Uterus (tissue), 4 donors: ENCODE measurements at places on chromosomes 7 and 10. TPM values are rescaled to one million over a fixed set of nuclear protein-coding genes. Genes with fewer than 3 reads are reported as not detected.

DNA sequence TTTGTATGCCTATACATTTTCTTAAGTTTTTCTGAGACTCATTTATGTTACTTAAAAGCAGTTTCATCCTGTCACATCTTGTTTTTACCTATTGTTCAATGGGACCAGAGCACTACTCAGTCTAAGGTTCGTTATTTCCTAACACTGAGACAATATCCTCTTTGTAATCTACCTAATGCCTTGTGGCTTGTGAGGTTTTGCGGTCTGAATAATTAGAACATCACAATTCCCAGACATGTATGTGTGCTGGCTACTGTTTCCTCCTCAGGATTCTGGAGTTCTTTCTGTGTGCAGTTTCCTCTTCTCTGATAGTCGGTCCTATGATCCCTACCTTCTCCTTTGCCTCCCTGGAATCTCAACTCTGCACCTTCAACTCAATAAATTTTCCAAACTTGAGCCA is 620.2 kb downstream of the ANKRD7 start:
- no peak for DNase-seq

DNA sequence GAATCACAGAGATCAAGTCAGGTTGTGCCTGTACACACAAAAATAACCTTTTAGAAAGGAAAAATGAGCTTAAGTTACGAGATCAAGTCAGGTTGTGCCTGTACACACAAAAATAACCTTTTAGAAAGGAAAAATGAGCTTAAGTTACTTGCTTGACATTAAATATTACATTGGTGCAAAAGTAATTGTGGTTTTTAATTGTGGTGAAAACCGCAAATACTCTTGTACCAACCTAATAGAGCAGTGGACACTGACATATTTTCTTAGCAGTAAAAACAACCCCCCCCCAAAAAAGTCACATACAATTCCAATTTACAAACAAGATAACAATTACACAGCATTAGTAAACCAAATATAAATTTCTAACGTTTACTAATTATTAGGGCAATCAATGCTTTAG is 595.6 kb downstream of the GRM8 start:
- no peak for DNase-seq

- no peak for DNase-seq
These were observed 35.7 kb downstream of the ITPRID1 start for GRCh38 chr7:31549611-31550010.

DNA sequence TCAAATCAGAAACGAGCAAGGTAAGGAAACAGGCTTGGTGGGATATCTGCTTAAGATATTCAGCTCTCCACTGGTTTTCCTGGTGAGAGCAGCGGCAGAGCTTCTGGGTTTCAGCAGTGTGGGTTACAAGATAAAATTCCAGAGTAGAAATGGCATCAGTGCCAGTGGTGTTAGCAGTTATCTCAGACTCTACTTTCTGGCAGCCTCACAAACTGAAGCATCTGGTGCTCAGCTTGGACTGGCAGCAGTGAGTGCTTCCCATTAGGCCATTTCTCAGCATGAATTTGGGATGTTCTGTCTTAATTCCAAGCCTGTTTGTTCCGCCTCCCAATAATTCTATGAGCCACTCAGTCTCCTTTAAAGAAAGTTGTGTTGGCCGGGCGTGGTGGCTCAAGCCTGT is 6.9 kb upstream of the GSTO2 start:
- no peak for DNase-seq

DNA sequence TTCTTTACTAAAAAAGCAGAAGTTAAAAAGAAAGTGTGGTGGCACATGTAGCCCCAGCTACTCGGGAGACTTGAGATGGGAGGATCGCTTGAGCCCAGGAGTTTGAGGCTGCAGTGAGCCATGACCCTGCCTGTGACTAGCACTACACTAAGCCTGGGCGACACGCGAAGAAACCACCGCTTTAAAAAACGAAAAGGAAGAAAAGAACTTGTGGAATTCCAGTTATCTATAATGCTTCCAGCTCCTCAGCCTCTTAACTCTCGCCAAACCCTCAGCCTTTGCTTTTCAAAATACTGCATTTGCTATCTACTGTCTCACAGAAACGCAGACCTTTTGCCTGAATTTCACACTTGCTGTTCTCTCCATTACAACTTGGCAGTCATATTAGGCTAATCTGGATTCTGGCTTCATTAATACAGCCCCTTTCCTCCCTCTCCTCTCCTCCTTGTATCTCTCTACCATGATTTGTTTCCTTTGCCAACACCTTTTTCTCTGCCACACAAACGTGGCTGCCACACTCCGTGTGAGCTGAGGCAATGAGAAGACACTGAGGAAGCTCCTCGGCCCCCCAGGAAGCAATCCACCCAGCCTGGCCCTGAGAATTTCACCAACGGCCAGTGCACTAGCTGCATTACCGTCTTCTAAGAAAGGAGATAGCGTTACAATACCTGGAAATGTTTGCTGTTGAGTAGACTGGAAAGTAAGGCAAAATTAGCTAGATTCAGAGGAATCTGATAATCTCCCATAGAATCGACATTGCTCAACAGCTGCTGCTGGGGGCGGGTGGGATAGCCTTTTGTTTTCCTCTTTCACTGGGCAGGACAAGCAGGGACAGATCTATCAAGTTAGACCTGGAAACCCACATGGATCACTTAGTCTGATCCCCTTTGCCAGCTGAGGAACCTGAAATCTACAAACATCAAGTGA is 37.2 kb downstream of the CALML5 start:
- no peak for DNase-seq

DNA sequence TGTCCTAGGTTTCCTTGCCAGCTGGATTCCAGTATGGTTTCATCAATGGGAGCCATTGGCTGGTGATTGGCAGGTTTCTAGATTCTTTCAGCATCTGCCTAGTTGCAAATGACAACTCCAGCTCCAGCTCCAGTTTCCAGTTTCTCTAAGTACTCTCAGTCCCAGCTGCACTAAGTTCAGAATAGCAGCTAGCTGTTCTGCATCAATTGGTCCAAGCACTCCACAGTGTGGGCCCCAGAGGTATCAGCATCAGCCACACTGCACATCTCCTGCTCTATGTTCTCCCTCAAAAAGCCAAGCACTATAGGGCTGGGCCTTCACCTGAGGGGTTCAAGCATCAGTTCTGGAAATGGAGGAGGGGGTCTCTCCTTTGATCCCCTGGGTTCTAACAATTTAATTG is 143.4 kb downstream of the VPS50 start:
- DNase-seq = no peak

- DNase-seq = no peak
These were observed 331.5 kb upstream of the AKR1E2 start for GRCh38 chr10:4494551-4494950.

- DNase-seq = no peak
These were observed 23.4 kb downstream of the LEP start for GRCh38 chr7:128264477-128264876.

GRCh38 chr7:30975256-30975899 is 11.6 kb downstream of the GHRHR start:
- no peak for DNase-seq

DNA sequence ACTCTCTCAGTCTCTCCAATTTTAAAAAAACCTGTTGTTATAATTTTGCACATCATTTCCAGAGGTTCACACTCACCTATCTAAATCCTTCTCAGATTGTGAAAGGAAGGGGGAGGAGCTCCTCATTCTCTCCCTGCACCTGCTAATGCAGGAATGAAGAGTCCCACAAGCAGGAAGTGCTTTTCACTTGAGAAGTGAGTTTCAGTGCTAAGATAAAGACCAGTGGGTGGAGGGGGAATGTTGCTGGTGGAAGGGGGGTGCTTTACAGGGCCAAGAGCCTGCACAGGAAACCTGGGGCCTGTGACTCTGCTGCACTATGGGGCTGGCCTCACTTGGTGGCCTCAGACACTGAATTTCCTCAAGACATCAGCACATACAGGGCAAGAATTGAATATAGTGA is 176.4 kb downstream of the PTPN20 start:
- no peak for DNase-seq

- no peak for DNase-seq
These were observed 112.9 kb upstream of the GATA3 start for GRCh38 chr10:7941576-7941975.

DNA sequence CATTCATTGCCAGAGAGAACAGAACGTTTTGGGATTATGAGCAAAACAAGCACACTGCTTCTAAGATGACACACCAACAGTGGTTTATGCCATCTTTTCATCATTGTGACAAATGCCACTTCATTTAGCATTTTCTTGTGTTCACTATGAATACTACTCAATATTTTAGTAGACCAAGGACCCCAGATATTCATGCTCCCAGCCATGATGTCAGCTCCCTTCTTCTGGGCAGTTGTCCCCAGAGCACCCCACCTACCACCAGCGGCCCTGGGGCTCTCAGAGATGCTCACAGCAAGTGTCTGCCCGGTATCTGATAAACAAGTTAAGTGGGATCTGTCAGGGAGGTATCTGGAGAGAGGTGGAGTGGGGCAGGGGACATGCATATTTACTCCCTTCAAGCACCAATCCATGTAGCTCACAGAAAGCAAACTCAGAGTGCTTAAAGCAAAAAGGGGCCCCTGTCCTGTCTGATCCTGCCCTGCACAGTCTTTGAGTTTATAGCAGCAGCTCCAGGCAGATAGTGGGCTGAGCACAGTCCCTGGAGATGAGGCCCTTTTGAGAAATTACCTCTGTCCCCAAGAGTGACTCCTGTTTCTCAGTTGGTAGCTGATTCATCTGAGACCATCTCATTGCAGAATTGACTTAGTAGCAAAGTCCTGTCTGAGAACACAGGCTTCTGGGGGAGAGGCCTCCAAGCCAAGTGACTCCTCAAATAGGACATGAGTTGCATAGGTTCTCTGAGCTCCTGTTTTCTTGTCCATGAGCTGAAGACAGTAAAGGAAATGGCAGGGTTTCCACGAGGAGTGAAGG is 281.8 kb upstream of the KLF6 start:
- no peak for DNase-seq

- no peak for DNase-seq
These were observed 223.5 kb downstream of the CCDC3 start for GRCh38 chr10:12777840-12778585.

DNA sequence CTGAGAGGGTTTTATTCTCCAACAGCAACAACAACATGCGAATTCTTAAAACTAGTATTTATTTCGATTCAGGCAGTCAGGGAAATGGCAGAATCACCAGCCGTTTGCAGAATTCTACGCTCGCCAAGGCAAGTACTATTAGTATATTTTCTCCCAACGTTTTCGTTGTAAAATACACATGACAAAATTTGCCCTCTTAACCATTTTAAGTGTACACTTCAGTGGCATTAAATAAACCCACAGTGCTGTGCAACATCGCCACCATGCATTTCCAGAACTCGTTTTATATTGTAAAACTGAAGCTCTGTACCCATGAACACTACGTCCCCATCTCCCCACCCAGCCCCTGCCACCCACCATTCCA is 10.8 kb downstream of the EN2 start:
- no peak for DNase-seq

DNA sequence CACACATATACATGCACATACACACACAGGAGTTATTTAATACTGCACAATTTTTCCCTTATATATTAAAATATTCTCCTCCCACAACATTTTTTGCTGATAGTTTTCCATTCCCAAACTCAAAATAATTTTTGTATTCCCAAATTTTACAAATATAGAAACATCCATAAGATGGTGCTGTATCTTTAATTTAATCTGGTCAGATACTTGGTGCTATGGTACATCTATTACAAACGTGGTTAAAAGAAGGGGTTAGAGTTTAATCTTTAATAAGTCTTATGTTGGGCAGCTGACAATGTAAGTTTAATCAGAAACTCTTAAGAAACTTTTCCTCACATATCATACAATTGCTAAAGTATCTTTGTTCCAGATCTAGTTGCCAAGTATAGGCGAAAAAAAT is 10.2 kb upstream of the CADPS2 start:
- no peak for DNase-seq

- no peak for DNase-seq
These were observed 25.7 kb downstream of the ABI1 start for GRCh38 chr10:26835025-26835424.

GRCh38 chr10:57579926-57580325 is 687.8 kb downstream of the IPMK start:
- no peak for DNase-seq

GRCh38 chr10:130028465-130028819 is 64.4 kb upstream of the EBF3 start:
- no peak for DNase-seq

- DNase-seq = no peak
These were observed 706.9 kb upstream of the GHITM start for GRCh38 chr10:83432261-83433045.

DNA sequence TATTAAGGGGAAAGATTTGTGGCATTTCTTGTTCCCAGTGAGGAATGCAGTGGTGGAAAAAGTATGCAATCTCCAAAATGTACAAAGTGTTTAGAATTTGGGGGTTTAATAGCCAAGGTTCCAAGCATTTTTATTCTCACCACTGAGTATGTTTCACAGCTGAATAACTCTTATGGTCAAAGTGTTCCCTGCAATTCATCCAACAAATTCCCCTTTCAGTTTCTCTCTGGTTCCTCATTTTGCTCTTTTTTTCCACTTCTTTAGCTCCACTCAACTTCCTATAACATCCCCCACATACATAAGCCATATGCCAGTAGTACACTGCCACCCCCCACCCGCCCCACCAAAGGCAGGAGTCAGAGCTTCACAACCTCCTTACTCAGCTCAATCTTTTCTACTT is 4.6 kb downstream of the HECW1 start:
- no peak for DNase-seq

DNA sequence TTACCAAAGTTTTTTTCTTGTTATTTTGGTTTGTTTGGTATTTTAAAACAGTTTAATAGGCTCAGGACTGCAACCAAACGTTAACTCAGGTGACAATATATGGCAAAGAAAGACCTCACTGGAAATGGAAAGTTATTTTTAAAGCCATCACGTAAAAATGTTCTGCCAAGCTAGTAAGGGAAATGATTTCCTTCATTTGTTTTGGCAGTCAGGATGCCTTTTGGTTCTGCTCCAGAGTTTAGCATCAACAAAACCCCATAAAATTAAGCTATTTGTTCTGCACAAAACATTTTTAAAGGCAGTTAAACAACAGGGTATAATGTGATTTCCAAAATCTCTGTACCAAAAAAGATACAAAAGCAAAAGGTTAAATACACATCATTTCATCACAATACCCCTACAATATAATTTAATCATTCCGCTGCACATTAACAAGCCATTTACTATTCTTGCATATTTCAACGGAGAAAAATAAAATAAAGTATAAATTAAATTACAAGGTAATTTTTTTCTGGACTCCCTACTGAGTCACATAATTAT is 172.4 kb downstream of the SEMA3E start:
- no peak for DNase-seq

GRCh38 chr7:136189506-136189998 is 212.4 kb upstream of the MTPN start:
- no peak for DNase-seq

- DNase-seq = no peak
These were observed 252.4 kb downstream of the DIP2C start for GRCh38 chr10:436911-437665.

The ZC3HAV1L gene
- 10.0 TPM for total RNA-seq

The CUZD1 gene
- total RNA-seq = 0.97 TPM

The APBB1IP gene
- 2.4 TPM for total RNA-seq

The FANK1 gene
- total RNA-seq = 6.7 TPM

The A1CF gene
- not detected for total RNA-seq

The SHH gene
- total RNA-seq = 0.62 TPM

The FUOM gene
- 13.8 TPM for total RNA-seq

The PTEN gene
- 249 TPM for total RNA-seq

The CCDC3 gene
- 7.9 TPM for total RNA-seq

The ARHGAP19 gene
- total RNA-seq = 5.3 TPM

The ZDHHC16 gene
- total RNA-seq = 6.7 TPM

The VPS41 gene
- 97.0 TPM for total RNA-seq

The OR2A5 gene
- not detected for total RNA-seq

The GCK gene
- 1.8 TPM for total RNA-seq
